Neural progenitor cell (in vitro differentiated cells): ENCODE measurements at places on chromosomes 7 and 10.
A peak's percentile ranks its signal among the peaks of the same experiment; 100 is the strongest.

GRCh38 chr10:89632824-89633223 is 12.2 kb downstream of the PANK1 start:
- no peak for DNase-seq

GRCh38 chr10:92688927-92689662 is 660 bp upstream of the HHEX start:
- DNase-seq, result peak; percentile 63

DNA sequence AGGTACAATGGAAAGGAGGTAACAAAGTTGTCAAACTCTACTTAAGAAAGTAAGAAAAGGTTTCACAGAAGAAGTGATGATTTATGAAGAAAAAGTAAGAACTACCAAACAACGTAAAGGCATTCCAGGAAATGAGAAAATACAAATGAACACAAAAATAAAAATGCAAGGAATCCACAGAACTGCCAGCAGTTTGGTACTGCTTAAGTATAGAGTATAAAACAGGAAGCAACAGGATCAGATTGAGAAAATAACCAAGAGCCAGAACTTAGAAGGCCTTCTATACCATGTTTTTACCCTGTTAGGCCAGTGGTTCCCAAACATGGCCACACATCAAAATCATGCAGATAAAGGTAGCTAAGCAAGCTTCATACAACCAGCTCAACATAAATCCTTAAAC is 9.2 kb downstream of the NDUFA5 start:
- no peak for DNase-seq

DNA sequence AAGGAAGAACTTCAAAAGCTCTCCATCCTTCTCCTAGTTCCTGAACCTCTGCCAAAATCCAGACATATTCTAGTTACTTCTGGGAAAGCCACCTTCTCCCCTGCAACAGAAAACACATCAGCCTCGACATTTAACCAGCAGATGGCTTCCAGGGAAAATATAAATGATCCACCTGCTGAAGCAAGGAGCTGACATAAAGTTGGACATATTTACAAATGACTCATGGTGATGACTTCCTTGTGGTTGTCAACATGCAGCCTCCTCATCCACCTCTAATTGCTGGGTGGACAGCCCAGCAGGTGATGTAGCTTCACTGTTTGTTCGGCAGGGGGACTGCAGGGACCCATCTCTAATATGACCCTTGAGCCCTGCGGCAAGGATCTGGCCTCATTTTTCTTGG is 266.0 kb downstream of the C7orf25 start:
- DNase-seq, result no peak

DNA sequence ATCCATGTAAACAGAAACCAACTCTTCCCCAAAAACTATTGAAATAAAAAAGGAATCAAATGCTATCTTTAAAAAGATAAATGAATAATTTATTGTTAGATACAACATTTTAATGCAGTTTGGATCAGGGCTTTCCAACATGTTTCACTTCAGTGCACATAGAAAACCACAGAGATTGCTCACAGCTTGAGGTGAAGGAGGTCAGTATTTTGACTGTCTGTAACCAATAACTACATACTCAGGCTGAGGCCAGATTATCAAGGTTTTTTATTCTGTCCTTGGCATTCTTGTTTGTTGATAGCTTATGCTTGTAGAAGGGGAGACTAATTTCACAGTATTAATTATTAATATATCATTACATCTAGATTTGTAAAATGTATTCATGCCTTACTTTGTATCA is 195.5 kb downstream of the PRKG1 start:
- DNase-seq, result no peak

DNA sequence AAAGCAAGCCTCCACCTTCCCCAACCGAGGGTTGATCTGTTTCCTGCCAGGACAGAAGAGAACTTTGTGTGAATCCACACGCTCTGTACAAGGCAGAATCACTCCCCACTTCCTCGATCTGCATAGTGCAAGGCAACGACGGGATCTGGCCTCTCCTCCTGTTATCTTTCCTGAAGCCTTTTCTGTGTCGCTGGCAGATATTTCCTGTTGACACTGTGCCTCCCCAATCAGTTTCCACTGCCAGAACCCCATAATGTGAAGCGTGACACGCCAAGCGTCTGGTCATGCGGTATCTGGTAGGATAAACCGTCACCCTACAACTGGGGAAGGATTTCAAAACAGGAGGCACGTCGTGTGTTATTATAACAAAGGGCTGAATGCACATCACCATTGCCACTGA is 57.2 kb downstream of the FAM171A1 start:
- no peak for DNase-seq

DNA sequence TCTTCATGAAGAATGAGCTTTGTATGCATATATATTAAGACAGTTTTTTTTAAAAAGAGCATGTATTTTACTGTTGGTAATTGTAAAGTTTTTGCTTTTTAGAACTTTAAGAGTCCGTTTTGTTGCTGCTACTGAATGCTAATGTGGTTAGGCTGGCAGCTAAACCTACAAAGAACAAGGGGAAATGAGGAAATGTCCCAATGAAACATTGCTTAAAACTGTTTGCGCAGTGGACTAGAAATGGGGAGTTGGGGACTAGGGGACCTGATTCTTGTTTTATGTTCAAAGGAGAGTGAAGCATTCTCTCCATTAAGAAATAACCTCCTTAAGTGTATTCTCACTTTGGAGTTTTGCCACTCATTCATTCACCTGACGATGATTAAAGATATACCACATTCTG is 5.7 kb downstream of the NRF1 start:
- no peak for DNase-seq

DNA sequence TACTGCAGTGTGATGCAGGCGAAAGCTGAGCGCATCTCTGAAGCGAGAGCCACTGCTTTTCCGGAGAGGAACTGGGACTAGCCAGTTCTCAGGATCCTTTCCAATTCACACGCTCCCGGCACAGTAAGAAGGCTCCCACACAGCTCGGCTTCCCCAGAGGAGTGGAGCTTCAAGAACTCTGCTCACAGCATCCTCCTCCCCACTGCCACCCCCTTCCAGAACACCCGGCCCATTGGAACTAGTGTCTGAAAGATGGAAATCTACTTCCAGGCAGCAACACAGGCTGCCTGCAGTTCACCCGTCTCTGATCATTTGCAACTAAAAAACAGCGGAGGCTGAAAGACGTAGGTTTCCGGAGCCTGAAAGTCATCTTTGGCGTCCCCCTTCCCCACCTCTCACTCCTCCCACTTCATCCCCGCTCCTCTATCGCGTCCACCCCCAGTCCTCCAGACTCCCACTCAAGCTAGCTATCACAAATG is at the start of gene DGKB:
Gene DGKB (minus strand): TSS at position 163 of the 479 bp plus-strand sequence.
- peak; percentile 70 for DNase-seq

- no peak for DNase-seq
Observed at GRCh38 chr7:22564511-22565045, 64.6 kb upstream of the STEAP1B start.

DNA sequence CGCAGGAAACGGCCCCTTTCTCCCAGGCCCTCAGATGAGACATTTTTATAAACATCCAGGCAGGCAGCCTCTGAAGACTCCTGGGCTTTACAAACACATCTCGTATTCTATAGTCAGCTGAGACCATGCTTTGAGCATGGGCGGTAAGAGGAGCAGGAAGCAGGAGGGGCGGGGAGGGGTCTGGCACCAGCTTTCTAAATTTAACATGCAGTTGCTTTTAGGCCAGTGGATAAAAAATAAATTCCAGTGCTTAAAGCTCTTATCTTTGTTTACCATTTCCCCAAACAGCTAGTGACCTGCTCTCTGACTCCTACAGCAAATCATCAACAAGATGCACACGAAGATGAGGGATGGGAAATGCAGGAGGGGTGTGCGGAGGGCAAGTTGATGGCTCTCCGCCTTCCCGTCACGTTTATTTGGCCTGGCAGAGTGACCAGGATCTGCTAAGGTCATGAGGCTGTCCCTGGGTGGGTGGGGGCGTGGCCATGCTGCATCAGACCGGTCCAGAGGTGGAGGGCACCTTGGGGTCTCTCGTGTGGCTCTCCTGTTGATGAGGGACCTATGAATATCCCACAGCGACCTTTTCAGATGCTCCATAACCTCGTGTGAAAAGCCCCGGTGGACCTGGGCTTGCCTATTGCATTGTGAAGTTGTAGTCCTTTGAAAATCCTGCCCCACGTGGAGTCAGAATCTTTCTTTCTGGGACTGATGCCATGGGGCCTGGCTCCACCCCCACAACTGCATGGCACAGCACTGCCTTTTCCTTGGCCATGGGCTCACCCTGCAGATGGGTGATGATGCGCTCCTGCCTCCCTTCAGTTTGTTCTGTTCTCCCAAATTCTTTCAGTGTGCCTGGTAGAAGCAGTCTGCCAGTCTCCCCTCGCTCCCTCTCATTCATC is 67.5 kb downstream of the PARP12 start:
- DNase-seq, result no peak

GRCh38 chr10:121579656-121580055 is 18.6 kb downstream of the FGFR2 start:
- no peak for DNase-seq

DNA sequence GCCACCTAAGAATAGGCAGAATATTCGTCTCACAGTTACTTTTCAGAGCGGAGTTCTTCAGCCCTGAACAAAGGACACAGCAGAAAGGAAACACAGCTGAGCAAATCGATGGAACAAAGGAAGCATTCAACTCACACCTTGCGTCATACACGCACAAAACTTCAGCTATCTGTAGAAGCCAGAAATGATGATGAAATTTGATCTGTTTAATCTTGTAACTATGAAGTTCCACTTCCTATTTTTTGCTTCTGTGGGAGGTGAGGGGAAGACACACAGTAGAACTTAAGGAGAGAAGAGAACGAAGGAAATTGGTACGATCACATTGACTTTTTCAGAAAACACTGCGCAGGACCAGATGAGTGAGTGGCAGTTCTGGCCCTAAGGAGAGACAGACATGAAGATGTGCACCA is 26.2 kb downstream of the FAM171A1 start:
- peak; percentile 33 for DNase-seq

- no peak for DNase-seq
Observed at GRCh38 chr7:117777335-117778142, 95.7 kb downstream of the CTTNBP2 start.

- DNase-seq, result no peak
Observed at GRCh38 chr7:129800901-129801300, 151.9 kb downstream of the UBE2H start.

DNA sequence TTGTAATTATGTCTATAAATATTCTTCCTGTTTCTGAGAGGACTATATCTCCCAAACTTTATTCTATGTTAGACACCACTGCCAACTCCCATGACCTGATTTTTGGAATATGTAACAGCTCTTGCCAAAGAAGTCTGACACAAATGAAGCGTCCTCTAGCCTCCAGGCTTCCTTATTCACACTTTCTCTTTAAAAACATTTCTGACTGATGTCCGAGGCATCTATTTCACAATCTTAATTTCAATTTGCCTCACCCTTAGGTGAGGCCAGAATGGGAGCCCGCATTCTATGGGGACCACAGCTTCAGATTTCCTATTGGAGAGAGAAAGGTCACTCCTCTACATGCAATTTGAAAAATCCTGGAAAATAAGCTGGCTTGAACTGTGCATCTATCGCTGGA is 873.2 kb downstream of the GATA3 start:
- DNase-seq, result no peak

DNA sequence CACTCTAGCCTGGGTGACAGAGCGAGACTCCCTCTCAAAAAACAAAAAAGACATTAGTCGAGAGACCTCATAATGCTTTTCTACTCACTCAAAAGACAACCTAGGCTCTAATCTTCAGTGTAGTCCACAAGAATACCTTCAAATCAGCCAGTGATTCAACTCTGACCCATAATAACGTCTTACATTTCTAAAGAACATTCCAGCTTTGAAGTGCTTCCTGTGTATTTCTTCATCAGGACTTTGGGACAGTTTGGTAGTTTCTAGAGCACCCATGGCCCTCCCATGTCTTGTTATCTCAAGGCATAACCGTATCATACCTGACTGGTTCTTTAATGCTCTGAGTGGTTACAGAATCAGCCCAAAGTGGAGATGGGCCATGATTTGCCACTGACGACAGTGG is 221.3 kb downstream of the SKIDA1 start:
- DNase-seq, result no peak

- no peak for DNase-seq
Observed at GRCh38 chr10:85413570-85413969, 953.0 kb downstream of the GRID1 start.

DNA sequence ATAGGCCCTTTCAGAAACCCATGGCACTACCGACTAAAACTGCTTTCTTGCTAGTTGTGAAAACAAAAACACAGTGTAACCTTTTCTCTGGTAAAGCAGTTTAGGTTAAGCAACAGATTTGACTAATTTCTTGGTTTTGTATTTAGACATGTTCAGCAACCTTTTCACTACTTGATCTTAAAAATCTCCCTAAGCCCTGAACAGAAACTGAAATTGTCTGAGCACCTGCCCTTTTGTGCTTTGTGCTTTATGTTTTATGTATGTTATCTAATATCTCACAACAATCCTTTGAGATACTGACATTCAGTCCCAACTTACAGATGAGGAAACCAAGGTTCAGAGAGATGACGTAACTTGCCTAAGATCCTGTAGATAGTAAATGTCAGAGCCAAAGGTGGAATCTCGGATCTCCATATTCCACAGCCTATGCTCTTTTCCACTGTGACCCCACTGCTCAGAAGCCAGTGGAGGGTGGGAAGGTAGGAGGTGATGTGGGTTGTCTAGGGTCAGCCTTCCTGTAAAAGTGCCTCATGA is 146.6 kb downstream of the LCOR start:
- DNase-seq, result no peak

GRCh38 chr7:37342688-37343471 is 105.8 kb downstream of the ELMO1 start:
- DNase-seq, result no peak

- no peak for DNase-seq
Observed at GRCh38 chr10:693506-693905, 4.0 kb upstream of the DIP2C start.

DNA sequence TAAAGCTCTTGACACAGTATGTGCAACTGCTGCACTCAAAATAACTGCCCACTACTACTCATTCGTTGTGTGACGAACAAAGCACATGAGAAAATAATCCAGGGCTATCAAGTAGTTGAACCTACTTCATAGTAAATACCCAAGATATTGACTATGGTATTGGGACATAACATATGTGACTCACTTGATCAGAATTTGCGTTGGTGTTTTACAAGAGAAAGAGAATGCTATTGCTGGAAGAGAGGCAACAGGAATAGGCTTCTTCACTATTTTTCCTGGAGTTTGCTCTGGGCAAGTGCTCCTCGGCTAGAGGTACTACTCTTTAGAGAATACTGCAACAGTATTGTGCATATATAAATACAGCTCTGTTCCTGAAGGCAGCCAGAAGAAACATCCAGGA is 2.5 kb downstream of the DGKB start:
- DNase-seq, result no peak

DNA sequence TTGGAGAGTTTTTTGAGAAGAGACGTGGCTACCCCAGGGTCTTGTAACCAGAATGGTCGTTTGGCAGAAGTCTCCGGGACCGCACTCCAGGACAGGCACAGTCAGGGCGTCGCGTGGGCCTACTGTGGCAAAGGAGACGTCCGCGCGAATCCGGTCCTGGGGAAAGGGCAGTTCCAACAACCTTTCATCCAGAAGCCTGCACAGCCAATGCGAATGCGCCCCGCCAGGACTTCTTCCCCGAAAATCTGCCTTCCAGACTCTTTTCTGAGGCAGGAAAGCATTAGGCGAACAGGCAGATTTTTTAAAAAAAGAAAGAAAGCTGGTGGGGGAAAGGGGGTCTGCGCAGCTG is 2.0 kb downstream of the HPSE2 start:
- peak; percentile 44 for DNase-seq
